ENCODE measurements at places on chromosomes 2 and 18.

DNA sequence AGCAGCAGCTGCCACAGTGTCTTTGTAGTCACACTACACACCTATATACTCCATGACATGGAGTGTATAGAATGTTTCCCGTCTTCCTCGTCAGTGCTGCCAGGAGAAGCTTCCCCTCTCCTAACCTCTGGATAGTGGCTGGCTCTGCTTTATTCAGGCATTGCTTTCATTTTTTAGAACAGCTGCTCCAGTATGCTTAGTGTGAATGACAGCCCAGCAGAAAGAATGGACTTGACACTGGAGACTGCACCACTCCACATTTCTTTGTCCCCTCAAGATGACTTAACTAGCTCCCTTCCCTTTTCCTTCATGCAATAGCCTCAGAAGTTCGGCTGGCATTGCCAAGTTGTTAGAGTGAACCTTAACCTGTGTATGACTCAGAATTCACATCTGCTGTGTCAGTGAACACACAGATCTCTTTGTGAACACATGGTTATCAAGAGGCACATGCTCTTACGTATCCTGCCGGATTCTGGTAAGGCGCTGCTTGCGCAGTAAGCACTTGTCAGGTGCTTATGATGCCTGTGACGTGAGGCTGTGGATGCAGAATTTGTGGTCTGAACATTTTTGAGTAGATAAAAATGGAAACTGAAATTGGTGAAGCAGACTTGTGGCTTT is 73.9 kb downstream of the NEDD4L start:
- DNase-seq = no peak

DNA sequence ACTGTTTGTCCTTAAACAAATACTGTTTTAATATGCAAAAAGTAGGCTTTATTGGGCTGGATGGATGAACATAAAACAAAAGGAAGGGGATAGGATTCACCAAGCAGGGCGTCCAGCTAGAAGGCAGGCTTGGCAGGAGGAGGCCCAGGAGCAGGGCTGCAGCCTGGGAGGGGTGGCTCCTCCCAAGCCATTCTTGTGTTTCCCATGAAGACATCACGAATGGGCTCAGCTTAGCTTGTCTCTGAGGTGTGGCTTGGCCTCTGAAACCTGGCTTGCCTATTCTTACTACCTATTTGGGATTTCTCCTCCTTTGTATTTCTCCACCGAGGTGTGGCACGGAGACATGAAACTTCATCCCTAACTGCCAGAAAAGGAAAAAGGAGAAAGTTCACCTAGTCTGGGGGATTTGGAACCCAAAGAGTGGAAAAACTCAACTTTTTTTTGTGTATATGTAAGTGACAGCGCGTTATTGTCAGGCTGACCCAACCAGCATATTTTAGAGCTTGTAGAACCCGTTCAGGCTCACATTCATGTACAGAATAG is 481.9 kb upstream of the SPRED2 start:
- DNase-seq = no peak

DNA sequence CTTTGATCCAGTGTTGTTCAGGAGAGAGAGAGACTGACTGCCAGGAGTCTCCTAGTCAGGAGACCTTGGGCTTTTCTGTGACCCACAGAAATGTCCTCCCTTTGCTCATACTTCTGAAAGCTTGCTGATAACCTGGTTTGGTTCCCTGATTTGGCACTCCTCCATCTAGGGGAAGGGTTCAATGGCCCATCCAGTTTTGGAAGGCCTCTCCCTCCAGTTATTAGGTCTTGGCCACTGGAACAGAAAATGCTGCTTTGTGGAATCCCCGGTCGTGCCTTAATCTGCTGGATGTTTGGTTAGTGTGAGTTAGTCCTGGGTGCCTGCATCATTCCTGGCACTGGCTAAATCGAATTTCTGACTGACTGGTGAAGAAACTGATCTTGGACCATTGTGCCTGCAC is 35.7 kb downstream of the KDM3A start:
- no peak for DNase-seq

- no peak for DNase-seq
Measured at GRCh38 chr2:142750858-142751257, 126.6 kb upstream of the KYNU start.

DNA sequence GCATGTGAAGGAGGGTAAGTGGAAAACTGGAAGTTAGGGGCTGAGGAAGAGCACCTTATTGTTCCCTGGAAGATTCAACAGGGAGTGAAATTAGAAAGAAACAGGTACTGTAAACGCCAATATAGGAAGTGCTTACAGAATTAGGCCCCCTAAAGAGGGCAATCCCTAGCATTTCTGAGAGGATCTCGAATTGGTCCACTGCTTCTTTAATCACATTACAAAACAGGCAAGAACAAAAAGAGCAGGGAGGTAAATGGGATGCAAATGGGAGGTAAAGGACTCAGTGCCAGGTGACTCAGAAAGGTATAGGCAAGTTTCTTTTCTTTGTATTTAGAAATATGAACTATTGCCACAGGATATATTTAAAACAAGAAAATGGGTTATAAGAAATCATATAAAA is 116.4 kb upstream of the FANCL start:
- DNase-seq = no peak

- no peak for DNase-seq
Measured at GRCh38 chr2:89844221-89844943, 1152.9 kb downstream of the RPIA start.
